Hematopoietic multipotent progenitor cell treated with erythropoietin and hydrocortisone succinate and interleukin-3 and kit ligand, for 6 days (in vitro differentiated cells): ENCODE measurements at places on chromosomes 5 and 9.

- no peak for DNase-seq
These were observed 42.9 kb upstream of the MEF2C start for GRCh38 chr5:88925692-88926490.

- DNase-seq, result no peak
These were observed 41.0 kb upstream of the SEMA4D start for GRCh38 chr9:89538871-89539270.

DNA sequence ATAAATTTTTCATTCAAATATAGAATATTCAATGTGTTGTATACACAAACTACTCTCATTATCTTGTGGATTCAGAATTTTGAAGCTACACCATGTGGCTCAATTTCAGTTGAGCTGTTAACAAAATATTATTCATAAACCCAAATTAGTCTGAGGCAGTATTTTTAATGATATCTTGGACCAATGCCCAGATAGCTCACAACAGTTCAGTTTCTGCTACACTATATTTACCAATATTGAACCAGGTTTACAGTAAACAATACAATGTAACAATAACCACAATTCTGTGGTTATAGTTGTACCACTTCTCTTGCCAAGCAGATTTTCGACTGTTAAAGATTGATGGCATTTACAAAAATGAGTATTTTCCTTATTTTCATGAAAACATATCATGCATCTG is 99.9 kb downstream of the SSBP2 start:
- DNase-seq, result no peak

GRCh38 chr5:157761690-157762621 is 18.4 kb downstream of the LSM11 start:
- peak; percentile 89 for DNase-seq

GRCh38 chr5:149404746-149405549 is 25.9 kb upstream of the IL17B start:
- no peak for DNase-seq

GRCh38 chr5:148991566-148991965 is 71.3 kb downstream of the SH3TC2 start:
- DNase-seq, result no peak

- no peak for DNase-seq
These were observed 20.8 kb downstream of the FIBCD1 start for GRCh38 chr9:130918101-130918825.

- DNase-seq, result no peak
These were observed 99.2 kb downstream of the DAPK1 start for GRCh38 chr9:87596862-87597261.

DNA sequence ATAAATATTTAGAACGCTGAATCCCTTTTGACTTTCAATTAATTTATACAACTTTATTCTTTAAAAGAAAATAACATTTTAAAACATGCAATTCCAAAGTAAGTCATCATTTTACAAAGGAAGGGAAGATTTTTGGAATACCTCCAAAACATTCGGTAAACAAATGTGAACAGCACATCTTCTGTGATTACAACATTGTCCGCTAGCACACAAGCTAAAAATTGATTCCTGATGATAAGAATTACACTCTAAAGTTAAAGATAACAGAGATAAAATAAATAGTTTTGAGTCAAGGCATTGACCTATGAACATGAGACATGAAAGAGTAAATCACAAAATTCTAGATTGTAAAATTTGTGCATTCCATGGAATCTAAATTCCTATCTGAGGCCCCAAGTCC is 56.2 kb upstream of the TRAF1 start:
- peak; percentile 9 for DNase-seq

DNA sequence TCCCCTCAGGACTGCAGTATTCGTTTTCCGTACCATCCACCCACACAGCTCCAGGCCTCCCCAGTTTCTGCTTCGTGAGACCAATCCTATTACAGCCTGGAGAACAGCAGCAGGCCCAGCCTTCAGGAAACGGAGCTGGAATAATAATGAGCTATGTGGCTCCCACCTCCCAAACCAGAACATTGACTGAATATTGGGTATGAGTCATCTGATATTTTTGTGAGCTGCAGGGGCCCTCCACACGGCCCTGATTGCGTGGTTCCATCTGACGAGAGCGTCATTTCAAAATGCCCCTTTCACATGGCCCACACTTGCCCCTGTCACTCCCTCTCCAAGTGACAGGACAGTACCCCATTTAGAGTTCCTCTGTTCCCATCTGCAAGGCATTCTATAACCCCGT is 192.0 kb downstream of the BRINP1 start:
- DNase-seq, result no peak

- DNase-seq, result no peak
These were observed 49.1 kb downstream of the SH3TC2 start for GRCh38 chr5:149013796-149014195.

DNA sequence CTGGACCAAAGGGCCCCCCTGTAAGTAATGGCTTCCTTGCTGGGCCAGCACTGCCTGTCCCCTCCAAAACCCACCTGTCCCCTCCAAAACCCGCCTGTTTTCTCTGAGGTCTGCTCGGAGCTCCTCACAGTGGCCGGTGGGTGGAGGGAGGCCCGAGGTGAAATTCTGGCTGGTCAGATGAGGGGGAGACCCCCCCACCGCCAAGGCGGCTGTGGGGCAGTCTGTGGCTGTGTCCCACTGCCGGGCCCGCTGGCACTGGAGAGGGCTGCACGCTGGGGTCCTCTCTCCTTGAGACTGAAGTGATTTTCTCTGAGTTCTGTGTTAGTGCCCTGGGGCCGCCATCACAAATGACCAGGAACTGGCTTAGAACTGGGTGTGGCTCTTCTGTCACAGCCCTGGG is 83.7 kb upstream of the FCN2 start:
- no peak for DNase-seq

GRCh38 chr5:63128761-63129160 is 550.1 kb downstream of the LRRC70 start:
- DNase-seq, result no peak

DNA sequence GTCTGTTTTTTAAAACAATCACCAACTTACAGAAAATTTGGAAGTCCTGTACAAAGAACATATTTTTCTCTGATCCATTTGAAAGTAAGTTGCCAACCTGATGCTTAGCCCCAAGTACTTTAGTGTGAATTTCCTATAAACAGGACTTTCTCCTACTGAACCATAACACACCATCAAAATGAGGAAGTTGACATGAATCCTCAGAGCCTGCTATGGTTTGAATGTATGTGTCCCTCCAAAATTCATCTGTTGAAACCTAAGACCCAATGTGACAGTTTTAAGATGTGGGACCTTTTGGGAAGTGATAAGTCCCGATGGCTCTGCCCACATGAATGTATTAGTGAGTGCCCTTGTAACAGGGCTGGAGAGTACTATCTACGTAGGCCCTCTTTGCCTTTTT is 6.4 kb upstream of the ACOT12 start:
- peak; percentile 25 for DNase-seq

GRCh38 chr9:89048616-89049015 is 57.3 kb downstream of the S1PR3 start:
- DNase-seq, result no peak

- DNase-seq, result no peak
These were observed 228.8 kb downstream of the TLE4 start for GRCh38 chr9:79800578-79800977.

DNA sequence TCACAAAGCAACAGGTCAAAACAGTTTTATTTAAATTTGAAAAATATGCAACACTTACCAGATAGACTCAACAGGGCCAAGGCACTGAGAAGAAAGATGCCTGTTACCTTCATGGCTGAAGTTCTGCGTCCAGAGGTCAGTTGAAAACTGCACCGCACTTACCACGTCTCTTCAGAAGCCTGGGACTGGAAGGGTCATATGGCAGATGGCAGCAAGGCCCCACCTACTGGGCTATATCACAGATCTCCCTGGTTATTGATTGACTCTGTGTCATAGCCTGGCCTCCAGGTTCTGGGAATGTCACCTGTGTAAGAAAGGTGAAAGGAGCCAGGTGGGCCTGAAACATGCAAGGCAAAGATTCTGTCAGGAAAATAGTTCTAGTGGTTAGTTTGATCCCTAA is at the start of gene SPINK1:
Gene SPINK1 (minus strand): TSS at position 207 of the 400 bp plus-strand sequence. CDS start 94 bp downstream, at position 113.
- DNase-seq, result no peak

GRCh38 chr9:35996358-35996970 is 38.5 kb upstream of the OR2S2 start:
- DNase-seq, result no peak

- no peak for DNase-seq
These were observed 157.6 kb downstream of the DENND1A start for GRCh38 chr9:123772374-123772773.

GRCh38 chr9:7578951-7579350 is 220.6 kb downstream of the DMAC1 start:
- no peak for DNase-seq

GRCh38 chr9:61666849-61667371 is 477.1 kb downstream of the SPATA31A7 start:
- no peak for DNase-seq

GRCh38 chr9:21385131-21385670 is at the start of gene IFNA2:
Gene IFNA2, minus strand, starts transcription at chr9:21385398. Its CDS starts 69 bp downstream, at chr9:21385329.
- DNase-seq, result peak; percentile 52

GRCh38 chr9:130008538-130008937 is 34.5 kb downstream of the FNBP1 start:
- no peak for DNase-seq

DNA sequence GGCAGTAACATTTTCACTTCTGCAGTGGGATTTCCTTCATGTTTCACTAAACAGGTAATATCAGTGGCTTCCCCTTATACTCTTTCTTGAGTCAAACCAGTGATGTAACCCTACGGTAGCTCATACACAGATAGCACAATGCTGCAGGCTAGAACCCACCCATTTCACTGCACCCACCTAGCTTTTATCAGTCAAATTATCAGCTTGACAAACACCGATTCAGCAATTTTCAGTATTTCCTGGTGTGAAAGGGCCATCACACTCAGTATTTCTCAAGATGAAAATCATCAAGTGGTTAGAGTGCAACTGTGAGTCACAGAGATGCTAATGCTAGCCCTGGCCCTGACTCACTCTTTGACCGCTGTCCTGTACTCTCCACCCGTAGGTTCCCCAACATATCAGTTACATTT is 242.3 kb upstream of the PTGER4 start:
- DNase-seq, result peak; percentile 23

- no peak for DNase-seq
These were observed 24.0 kb upstream of the TNFSF15 start for GRCh38 chr9:114829574-114830440.

DNA sequence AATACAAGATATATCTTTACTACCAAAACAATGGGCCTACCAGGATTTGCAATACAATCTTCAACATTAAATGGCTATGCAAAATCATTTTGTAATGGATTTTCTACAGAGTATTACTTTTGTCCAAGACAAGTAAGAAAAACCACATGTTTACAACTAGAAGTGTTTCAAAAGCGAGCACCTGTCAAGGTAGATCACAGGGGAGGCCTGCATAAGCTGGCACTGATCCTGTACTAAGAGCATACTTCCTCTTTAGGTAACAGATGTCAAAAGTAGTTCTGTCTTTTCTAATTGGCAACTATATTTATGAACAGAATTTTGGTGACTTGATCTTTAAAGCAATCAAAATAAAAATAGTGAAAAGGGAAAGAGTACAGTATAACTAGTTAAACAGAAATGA is 249.0 kb downstream of the MLLT3 start:
- peak; percentile 14 for DNase-seq

GRCh38 chr5:165808335-165808734 is 2302.9 kb downstream of the MAT2B start:
- no peak for DNase-seq

DNA sequence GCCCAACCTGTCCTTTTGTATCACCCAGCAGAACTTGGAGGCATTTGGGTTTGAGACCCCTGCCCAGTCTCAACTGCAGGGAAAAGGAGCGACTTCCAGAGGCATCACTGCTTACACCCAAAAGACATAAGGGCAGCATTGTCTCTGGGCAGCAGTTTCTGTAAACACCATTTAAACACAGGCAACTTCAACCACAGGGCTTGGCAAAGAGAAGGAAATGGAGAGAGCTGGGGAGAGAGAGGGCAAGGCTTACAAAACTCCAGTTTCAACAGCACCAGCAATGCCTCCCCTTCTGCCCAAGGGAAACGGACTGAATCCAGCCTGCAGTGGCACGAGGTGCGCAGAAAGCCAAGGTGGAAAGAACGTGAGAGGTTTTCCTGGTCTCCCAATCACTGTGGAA is 147.6 kb downstream of the ROR2 start:
- DNase-seq, result no peak

DNA sequence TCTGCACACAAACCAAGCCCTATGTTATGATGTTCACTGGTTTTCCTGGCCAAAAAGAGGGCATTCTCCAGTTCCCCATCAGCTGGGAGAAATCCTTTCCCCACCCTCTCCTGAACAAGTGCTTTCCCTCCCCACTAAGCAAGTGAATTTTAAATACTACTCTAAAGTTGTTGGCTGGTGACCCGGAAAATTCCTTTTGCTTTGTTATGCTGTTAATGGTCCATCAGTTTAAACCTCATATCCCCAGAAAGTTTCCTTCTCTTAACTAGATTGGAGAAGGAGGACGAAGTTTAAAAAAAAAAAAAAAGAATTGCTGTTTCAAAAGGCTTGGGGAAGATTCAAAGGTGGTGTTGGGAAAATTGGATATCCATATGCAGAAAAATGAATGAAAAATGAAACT is 21.9 kb upstream of the SPRY4 start:
- DNase-seq, result no peak

GRCh38 chr5:160743027-160743426 is 109.0 kb downstream of the ATP10B start:
- DNase-seq, result no peak

DNA sequence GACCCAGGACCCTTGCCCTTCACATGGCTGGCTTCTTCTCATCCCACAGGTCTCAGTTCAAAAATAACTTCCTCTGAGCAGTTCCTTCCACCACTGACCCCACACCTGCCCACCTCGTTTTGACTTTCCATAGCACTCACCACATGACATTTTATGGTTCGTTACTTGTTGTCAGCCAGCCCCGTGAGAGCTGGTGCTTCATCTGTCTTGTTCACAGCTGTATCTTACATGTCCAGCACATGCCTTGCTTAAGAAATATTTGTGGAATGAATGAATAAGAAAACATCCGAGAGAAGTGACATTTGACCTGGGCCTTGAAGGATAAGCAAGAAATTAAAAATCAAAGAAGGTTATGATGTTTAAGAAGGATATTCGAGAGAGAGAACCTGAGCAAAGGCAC is 193.9 kb downstream of the RFK start:
- DNase-seq, result no peak

DNA sequence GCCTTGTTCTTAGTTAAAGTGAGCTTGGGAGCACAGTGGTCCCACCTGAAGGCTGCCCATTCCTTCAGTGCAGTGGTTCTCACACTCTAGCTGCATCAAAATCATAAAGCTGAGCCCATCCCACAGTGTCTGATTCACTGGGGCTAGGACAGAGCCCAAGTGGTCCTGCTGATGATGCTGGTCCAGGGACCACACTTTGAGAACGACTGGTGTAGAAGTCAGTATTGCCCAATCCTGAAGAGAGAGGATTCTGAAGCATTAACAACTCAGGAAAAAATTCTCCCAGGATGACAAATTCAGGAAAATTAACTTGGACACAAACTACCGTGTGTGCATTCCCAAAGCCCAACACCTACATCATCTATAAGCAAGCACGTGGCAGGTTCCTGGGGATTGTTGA is 176.2 kb downstream of the GABBR2 start:
- no peak for DNase-seq

- DNase-seq, result peak; percentile 57
These were observed 110.2 kb downstream of the MLLT3 start for GRCh38 chr9:20512106-20512505.

- DNase-seq, result no peak
These were observed 654 bp downstream of the ADAMTS2 start for GRCh38 chr5:179344431-179345182.
